Activated CD8-positive, alpha-beta memory T cell treated with anti-CD3 and anti-CD28 coated beads for 4 hours (primary cell): ENCODE measurements at places on chromosomes 12 and 14.

GRCh38 chr12:52321418-52321817 lies 220 bp upstream of the KRT83 start:
- no peak for DNase-seq

GRCh38 chr14:67584978-67585377 lies 15.1 kb downstream of the PIGH start:
- no peak for DNase-seq

DNA sequence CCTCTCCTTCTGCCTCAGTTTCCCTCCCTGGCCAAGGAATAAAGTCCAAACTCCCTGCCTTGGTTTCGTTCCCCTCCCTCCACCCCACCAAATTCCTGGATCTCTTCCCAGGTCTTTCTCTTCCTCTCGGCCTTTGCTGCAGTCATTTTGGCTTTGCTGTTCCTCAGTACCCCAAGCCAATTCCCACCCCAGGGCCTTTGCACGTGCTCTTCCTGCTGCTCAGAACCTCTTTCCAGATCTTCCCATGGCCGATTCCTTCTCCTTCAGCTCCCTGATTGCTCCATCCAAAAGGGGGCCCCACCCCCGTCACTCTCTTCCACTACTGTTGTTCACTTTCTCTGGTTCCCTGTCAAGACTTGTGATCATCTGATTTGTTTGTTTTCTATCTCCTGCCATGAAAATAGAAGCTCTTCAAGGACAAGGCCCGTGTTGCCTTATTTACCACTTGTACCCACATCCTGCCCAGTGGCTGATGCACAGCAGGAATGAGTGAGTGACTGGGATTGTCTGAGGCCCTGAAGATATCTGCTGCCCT lies 3.1 kb downstream of the HNF1A start:
- DNase-seq = no peak

GRCh38 chr12:1130571-1130970 lies 139.5 kb downstream of the ERC1 start:
- no peak for DNase-seq

DNA sequence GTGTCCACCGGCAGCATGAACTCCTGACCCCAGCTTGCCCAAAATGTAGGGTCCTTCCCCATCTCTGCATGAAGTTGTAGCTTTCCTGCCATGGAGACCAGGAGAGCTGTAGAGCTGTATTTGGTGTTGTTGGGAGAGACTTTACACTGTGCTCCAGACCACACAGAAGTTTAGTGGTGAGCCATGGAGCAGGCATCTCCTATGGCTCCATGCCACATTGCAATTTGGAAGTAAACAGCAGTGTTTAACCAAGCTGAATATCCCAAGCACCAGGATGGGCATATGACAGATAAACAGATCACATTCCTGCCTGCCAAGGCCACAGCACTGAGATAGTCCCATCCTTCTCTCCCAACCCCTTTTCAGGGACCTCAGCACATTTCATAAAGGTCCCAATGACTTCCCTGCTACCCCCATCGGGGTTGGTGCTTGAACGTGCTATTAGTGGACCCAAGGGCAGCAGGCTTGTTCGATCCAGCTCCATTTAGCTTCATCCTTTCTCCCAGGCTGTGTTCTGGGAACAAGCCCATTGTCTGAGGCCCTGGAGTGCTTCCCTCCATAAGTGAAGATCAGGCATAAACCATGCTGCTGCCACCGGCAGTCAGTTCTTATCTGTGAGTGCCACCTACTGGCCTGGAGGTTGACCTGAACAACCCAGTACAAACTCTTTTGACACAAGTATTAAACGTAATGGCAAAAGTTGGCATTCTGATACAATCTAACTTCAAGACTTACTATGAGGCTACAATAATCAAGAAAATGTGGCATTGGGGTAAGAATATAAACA lies 172.3 kb upstream of the ATXN7L3B start:
- no peak for DNase-seq

DNA sequence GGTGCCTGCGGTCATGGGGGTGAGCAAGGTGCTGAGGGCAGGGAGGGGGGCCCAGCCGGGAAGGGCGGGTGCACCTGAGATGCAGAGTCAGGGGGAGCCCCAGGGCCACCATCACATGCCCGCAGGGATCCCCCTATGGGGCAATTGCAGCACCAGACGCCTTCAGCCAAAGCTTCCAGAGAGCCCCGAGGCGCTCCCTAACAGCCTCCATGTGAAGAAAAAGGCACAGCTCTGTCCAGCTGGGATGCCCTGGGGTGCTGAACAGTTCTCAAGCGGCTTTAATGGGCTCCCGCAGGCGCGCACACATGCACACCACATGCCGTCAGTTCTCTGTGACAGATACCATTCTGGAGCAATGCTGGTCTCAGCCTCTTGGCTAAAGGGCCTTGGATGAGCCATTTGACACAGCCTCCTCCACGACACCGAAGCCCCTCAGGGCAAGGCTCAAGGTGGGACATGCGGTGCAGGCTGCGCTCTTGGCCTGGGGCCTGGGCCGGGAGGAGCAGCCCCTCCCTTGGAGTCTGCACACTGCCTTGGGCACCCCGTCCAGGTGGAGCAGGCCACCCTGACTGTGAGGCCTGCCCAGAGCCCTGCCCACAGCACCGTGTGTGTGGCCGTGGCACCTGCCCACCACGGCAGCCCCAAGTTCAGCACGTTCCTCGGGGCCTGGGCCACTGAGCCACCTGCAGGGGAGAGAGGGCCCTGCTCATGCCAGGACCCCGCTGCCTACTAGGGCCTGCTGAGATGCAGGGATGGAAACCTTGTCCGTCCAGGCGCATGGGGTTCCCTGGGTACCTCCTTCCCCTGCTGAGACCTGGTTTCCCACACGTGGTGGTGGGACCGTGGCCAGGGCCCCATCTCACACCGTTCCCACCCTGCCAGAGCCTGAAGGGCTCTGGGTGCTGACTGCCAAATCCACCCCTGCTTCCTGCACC lies 7.7 kb downstream of the XRCC3 start:
- DNase-seq = no peak

GRCh38 chr12:103930787-103931735 lies 851 bp downstream of the HSP90B1 start:
- DNase-seq = no peak

DNA sequence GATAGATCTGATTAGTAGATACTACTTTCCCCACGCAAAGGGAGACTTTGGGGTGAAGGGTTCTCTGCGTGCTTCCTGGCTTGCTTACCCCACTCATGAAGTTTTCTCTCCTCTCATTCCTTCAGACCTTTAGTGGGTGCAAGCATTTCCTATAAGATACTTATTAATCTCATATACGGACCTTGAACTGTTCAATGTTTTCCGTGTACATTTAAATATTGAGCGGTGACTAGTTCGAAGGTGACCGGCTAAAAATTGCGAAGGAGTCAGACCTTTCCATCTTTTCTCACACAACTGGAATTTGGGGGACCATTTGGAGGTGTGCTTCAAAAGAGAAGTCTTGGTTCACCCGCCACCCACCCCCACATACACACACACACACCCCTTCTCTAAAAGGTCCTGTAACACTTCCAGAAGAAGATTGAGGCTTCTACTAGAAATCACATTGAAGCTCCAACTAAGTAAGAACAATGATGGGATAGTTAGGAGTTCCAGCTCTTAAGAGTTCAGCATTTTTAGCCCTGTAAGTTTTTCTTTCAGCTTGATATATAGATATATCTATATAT lies 6.1 kb upstream of the FOXG1 start:
- no peak for DNase-seq

GRCh38 chr14:66398437-66398836 lies 87.7 kb upstream of the CCDC196 start:
- DNase-seq = no peak
